ENCODE measurements at places on chromosomes 5 and 9. TPM values are rescaled to one million over a fixed set of nuclear protein-coding genes. Genes with fewer than 3 reads are reported as not detected.

Gene CD180
- total RNA-seq: not detected

Gene ABO
- total RNA-seq: 1.2 TPM

Gene NSG2
- total RNA-seq: not detected

Gene TAF11L10
- not detected for total RNA-seq

Gene TXNDC8
- not detected for total RNA-seq

Gene MEIKIN
- not detected for total RNA-seq

Gene ANGPTL2
- total RNA-seq: not detected

Gene NDST1
- total RNA-seq: 94.3 TPM

Gene SCGB3A2
- total RNA-seq: not detected

Gene DMGDH
- total RNA-seq: 8.1 TPM

Gene PCDHB7
- total RNA-seq: not detected

Gene DAPK1
- total RNA-seq: 100 TPM

All from PC-9 (cell line).